NCI-H2081 treated with DMSO at 0.1 percent for 48 hours (cell line): ENCODE measurements at places on chromosomes 1 and 21.

- no peak for DNase-seq
Measured at GRCh38 chr1:4019606-4020331, 119.7 kb upstream of the C1orf174 start.

DNA sequence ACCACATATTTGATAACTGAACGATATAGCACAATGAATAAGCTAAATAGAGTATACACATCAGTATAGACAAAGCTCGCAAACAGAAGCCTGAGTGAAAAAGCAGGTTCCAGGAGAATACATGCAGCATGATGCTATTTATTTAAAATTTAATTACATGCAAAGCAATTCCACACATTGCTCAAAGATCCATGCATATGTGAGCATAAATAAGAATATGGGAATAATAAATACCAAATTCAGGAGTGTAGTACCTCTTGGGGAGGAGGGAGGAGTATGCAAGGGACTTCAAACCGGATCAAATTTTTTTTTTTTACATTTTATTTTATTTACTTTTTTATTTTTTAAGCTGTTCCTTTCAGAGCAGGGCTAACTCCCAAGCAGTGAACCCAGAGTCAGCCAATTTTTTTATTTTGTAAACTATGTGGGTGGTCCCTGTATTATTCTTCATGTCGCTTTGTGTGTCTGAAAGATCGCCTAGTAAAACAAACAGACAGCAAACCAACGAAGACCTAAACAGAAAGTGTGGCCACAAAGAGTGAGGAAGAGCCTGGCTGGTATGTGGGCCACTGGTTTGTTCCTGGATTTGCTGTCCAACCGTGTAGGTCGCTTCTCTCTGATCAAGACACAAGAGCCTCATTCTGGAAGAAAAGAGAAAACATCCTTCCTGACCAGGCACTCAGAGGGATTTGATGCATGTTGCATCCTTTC, 4.2 kb upstream of the SHISAL2A start:
- no peak for DNase-seq

- DNase-seq = no peak
Measured at GRCh38 chr1:202966006-202966898, 805 bp downstream of the CYB5R1 start.

DNA sequence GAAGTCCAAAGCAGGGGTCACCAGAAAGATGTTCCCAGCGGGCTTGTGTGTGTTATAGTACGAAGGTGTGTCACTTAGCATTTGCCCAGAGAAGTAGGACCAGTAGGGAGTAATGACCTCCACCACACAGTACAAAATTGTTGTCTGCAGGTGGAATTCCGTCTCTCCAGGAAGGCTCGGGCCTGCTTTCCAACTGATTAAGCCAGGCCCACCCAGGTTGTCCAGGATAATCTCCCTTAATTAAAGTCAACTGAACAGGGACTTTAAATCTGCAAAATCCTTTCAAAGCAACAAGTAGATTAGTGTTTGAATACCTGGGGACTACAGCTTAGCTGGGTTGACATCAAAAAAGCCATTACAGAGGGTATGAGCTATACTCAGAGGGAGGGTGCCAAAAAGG, 131.3 kb downstream of the BACH1 start:
- DNase-seq = no peak

DNA sequence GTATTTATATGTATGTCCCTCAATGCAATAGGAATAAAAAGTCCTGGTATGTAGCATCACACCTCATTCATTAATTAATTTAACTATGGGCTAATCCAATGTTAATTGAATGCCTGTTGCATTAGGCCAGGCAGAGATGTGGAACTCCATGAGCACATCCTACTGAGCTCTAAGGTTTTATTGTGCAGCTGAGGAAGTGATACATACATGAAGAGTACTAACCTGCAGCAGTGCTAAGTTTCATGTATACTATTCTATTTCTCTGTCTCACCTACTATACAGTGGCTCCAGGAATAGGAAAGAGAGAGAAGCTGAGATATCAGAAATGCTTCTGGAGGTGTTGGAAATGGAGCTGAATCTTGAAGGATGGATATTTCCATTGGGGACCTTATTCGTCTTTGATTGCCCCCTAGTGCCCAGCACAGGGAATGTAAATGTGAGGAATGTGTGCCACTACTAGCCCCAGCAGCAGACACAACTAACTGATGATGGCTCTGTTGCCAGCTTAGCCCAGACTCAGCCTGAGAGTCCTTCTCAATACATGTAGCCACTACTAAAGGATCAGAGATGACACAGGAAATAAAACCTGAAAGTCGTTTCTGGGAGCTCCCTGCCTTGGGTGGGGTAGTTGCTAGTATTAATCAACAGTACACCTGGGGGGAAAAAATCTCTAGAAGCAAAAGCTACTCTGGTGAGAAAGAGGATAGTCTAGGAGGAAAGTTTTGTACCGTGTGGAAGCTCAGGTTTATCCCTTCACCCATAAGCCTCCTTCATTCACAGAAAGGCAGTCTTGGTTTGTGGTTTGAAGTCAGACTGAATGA, 173.3 kb upstream of the FOXD3 start:
- no peak for DNase-seq

DNA sequence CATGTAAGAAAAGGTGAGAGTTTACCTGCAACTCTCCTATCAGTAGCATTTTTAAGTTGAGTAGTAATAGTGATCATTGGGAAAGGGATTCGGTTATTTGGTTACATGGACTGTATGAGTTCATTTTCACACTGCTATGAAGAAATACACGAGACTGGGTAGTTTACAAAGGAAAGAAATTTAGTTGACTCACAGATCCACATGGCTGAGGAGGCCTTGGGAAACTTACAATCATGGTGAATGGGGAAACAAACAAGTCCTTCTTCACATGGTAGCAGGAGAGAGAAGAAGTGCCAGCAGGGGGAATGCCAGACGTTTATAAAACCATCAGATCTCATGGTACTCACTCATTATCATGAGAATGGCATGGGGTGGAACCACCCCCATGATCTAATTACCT, 59.3 kb upstream of the FBXO28 start:
- DNase-seq = no peak

GRCh38 chr1:208223136-208223535, 21.0 kb downstream of the PLXNA2 start:
- DNase-seq = no peak

DNA sequence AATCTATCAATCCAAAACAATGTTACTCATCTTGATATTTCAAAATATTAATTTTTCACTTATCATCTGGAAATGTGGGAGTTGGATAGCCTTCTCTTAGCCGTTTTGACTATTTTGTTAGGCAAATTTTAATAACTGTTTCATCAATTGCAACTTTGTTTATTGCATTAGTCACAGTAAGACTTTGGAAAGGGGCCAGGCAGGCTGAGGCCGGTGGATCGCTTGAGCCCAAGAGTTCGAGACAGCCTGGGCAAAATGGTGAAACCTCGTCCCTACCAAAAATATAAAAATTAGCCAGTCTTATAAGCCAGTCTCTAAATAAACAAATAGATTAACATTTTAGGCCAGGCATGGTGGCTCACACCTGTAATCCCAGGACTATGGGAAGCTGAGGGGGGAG, 113.0 kb upstream of the NR5A2 start:
- no peak for DNase-seq
